NCI-H2107 (cell line): ENCODE measurements at places on chromosomes 6 and 20.

GRCh38 chr20:24825591-24825990 lies 123.5 kb upstream of the CST7 start:
- no peak for DNase-seq

GRCh38 chr6:100096341-100096740 lies 102.3 kb upstream of the MCHR2 start:
- no peak for DNase-seq

GRCh38 chr6:156741287-156742073 lies 35.7 kb upstream of the ARID1B start:
- no peak for DNase-seq

GRCh38 chr20:1569415-1569881 lies 11.9 kb upstream of the SIRPD start:
- no peak for DNase-seq

GRCh38 chr6:45555981-45556771 lies 178.4 kb upstream of the SUPT3H start:
- no peak for DNase-seq
